Fibroblast of lung (primary cell): ENCODE measurements at places on chromosomes 2 and 18. TPM values are rescaled to one million over a fixed set of nuclear protein-coding genes. Genes with fewer than 3 reads are reported as not detected.

VWA3B gene
- not detected in 2 replicates for polyA plus RNA-seq

NOSTRIN gene
- 0.46 and 1.3 TPM in 2 replicates for polyA plus RNA-seq

SH3BP4 gene
- 86.6 and 150 TPM in 2 replicates for polyA plus RNA-seq

DLGAP1 gene
- polyA plus RNA-seq: 0.16 and 0.61 TPM in 2 replicates
